ENCODE measurements at places on chromosomes 1 and 21. TPM values are rescaled to one million over a fixed set of nuclear protein-coding genes. Genes with fewer than 3 reads are reported as not detected.

Gene PLA2G2F
- polyA plus RNA-seq, result 0.17 TPM

- no peak for DNase-seq
Measured at GRCh38 chr21:42264245-42265195, 45.6 kb downstream of the ABCG1 start.

GRCh38 chr1:89179343-89179742, 3.5 kb upstream of the GBP7 start:
- DNase-seq, result no peak

GRCh38 chr1:114167226-114167625, 13.6 kb upstream of the SYT6 start:
- DNase-seq, result no peak

Gene PTPRC
- polyA plus RNA-seq, result 6.4 TPM

GRCh38 chr21:40754466-40754865, 92.5 kb downstream of the DSCAM start:
- DNase-seq, result no peak

DNA sequence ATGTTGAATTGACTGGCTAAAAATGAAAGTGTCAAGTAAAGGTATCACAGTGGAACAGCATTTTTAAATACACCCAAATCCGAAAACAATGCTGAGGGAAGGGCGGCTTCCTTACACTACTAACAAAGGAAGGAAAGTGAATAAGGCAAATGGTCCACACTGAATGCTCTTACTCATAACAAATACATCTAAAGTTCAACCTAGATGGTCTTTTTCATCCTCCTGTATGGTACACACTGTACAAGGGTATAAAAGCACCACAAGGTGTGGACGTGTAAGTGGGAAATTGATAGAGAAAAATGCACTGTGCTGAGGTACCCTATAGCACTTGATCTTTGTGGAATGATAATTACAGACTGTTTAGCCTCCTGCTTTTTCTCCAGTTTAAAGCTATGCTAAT, 7.1 kb upstream of the PALMD start:
- no peak for DNase-seq

Gene CAMSAP2
- polyA plus RNA-seq, result 36.0 TPM

DNA sequence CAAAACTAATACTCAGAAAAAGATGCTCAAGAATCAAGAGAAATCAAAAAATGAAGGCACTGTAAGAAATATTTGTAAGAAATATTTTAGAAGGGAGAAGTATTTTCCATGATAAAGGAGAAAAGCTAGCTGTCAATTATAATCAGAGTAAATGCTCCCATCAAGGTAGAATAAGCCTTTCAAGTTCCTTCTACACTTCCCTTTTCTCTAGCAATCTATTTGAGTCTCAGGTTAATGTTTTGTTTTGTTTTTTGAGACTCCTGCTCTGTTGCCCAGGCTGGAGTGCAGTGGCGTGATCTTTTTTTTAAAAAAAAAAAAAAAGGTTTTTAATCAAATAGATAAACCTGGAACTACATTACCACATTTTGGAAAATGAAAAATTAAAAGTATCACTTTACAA, 33.3 kb downstream of the PUM1 start:
- no peak for DNase-seq

- no peak for DNase-seq
Measured at GRCh38 chr1:226148121-226148648, 38.4 kb downstream of the ACBD3 start.

- DNase-seq, result no peak
Measured at GRCh38 chr1:85566890-85567289, 13.7 kb upstream of the CCN1 start.

Gene CELA3B
- polyA plus RNA-seq, result 0.29 TPM

DNA sequence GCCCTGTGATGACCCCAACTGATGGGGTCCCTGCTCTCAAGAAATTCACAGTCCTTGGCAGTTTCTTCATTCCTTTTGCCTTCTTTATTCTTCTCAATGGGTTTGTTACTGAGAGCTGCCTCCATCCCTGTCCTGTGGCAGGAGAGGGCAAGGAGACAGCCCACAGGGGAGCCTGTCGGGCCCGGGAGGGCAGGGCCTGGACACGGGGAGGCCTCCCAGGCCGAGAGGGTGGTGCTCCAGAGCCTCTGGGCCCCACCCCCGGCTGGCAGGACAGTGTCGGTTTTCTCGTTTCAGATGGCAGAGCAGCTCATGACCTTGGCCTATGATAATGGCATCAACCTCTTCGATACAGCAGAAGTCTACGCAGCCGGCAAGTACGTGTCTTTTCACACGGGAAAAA, 36.2 kb downstream of the KCNAB2 start:
- no peak for DNase-seq

DNA sequence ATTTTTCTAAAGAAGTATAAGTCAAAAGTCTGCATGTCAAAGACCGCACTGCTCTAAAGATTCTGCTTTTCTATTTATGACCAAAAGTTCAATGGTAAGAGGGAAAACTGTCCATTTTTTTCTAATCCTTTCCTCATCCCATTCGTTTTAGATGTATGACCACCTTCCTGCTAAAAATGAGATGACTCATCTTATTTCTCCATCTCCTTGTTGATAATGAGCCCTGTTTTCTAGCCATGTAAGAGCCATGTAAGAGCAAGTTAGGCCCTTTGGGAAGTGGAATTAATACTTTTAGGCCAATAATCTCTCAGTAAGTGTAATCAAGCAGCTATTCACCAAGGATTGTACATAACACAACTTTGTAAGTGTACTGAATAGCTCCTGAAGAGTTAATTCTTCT, 475.6 kb upstream of the B3GALT2 start:
- DNase-seq, result no peak

- no peak for DNase-seq
Measured at GRCh38 chr1:41315146-41315822, 46.0 kb upstream of the FOXO6 start.

- DNase-seq, result no peak
Measured at GRCh38 chr1:59574085-59574484, 240.7 kb upstream of the HOOK1 start.
